ENCODE measurements at places on chromosomes 6 and 20. TPM values are rescaled to one million over a fixed set of nuclear protein-coding genes. Genes with fewer than 3 reads are reported as not detected.

ID4 gene
- polyA plus RNA-seq: 63.9 TPM

TSPO2 gene
- not detected for polyA plus RNA-seq

PSORS1C2 gene
- polyA plus RNA-seq: not detected

ZKSCAN4 gene
- polyA plus RNA-seq: 5.1 TPM

NDRG3 gene
- 23.4 TPM for polyA plus RNA-seq

IL17F gene
- not detected for polyA plus RNA-seq

NKAIN2 gene
- 0.13 TPM for polyA plus RNA-seq

FAM50B gene
- 19.1 TPM for polyA plus RNA-seq

CBFA2T2 gene
- 21.2 TPM for polyA plus RNA-seq

BPIFB2 gene
- not detected for polyA plus RNA-seq

MUC22 gene
- not detected for polyA plus RNA-seq

DDX43 gene
- 0.83 TPM for polyA plus RNA-seq

Measured in ovary (tissue), 10 donors.